GM12891 (cell line): ENCODE measurements at places on chromosomes 5 and 9.

DNA sequence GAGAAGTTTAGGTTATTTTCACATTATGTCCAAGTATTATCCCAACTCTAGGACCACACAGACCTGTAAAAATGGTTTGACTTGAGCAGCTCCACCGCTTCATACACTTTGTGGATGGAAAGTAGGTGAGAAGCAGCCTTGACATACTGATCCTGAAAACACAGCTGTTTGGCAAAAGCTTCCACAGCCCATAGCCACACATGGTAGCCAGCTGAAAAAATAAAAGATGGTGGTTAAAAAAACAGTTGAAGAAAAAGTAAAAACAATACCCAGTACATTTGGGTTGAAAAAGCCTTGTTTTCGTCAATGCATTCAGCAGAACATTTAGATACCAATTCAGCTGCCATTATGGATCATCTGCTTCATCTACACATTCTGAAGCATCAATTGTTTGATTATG lies 36.7 kb downstream of the GEMIN5 start:
- no peak for DNase-seq

GRCh38 chr5:96659170-96659569 lies 3.0 kb upstream of the CAST start:
- no peak for DNase-seq

DNA sequence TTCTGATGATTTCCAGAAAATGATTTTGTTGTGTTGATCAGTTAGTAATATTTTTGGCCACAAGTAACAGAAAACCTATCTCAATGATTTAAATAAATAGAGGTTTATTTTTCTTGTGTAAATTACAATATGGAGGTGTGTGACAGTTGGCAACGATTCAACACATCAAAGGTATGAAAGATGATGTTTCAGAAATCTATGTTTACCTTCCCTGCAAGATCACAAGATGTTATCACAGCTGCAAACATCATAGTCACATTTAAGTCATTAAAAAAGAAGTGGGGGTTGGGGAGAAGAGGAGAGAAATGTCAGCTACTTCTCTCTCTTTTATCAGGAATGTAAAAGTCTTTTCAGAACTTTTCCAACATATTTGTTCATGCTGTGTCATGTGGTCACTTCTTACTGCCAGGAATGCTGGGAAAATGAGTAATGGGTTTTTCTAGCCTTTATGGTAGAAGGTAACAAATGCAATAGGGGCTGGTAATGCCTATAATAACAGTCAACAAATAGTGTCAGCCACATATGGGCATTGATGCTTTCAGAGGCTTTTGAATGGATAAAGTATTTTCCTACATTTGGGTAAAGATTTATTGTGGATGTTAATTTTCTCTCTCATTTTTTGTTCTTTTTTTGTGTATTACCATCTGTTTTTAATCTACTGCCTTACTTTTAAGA lies 742.7 kb downstream of the TLE1 start:
- DNase-seq: no peak

DNA sequence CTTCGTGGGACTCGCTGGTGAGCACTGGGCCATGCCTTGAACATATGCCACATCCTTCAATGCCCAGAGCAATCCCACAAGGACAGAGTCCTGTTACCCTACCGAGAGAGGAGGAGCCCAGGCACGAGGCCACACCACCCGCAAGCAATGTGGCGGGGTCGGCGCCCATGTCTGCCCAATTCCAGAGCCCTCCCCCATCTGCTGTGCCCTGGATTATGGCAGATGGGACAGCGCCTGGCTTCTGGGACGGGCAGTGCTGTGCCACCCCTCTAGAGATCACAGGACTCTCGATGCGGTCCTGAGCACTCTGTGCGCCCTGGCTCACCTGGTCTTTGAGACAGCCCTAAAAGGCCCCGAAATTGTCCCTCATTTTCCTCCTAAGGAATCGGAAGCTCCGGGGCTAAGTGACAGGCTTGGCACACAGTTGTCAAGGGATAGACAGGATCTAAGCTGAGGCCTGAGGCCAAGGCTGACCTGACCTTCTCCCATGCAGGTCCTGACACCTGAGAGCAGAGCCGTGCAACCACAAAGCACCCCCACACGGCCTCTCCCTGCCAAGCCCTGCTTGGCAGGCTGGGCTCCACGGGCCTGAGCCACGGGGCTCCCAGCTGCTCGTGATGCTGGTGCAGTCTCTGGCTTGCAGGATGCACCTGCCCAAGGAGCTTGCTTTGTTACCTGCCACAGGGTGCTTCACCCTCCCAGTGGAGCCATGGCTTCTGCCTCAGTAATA lies 48.8 kb downstream of the PRRT1B start:
- no peak for DNase-seq

DNA sequence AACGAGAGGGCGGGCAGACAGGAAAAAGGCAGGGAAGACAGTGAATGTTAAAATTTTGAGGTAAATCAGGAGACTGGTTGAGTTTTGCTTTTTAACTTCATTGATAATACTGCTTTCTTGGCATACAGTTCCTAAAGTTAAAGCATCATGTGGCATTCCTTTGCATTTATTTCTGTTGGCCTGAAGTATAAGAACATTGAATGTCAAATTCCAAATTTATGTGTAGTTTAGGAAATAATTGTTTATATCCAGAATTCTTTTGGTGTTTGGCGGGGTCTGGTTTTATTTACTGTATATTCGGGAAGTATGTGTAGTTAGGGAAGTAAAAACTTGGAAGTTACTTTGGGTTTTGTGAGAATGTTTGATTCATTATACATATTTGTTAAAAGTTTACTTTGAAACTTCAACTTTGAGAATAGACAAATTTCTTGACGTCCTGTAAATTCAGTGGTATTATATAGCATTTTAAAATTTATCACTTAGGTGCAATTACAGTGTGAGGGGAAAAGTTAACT lies 83.2 kb downstream of the PTPDC1 start:
- no peak for DNase-seq

DNA sequence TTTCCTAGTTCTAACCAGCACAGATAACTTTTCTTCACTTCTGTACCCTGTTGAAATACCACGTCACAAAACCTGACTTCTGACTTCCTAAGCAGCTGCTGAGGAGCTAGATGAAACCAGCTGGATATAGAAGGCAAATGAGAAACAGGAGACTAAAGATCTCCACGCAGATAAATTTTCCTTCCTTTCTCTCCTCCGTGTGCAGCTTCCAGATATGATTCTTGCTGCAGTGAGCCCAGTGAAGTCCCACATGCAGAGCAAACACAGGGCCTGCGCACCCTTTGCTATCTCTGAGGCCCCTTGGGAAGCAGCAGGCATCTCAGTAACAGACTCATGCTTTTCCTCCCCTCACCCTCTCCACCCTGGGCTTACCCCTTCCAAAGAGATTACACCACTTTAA lies 1638.3 kb downstream of the MAT2B start:
- DNase-seq: no peak

DNA sequence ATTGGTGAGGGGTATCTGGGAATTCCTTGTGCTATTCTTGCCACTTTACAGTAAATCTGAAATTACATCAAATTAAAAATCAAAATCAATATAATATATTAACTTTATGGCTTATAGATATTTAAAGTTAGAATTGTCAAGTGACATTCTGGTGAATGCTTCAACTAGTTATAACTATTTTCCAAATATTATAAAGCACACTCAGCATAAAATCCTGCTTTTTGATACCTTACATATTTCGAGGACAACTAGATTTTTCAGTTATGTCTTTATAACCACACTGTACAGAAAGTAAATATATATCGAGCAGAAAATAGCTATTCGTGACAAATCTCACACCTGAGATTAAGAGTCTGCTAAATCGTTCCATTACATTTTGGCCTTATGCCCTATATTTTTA lies 210.2 kb downstream of the PDE4D start:
- no peak for DNase-seq

- DNase-seq: no peak
Observed at GRCh38 chr5:108720391-108720790, 27.3 kb upstream of the FER start.

DNA sequence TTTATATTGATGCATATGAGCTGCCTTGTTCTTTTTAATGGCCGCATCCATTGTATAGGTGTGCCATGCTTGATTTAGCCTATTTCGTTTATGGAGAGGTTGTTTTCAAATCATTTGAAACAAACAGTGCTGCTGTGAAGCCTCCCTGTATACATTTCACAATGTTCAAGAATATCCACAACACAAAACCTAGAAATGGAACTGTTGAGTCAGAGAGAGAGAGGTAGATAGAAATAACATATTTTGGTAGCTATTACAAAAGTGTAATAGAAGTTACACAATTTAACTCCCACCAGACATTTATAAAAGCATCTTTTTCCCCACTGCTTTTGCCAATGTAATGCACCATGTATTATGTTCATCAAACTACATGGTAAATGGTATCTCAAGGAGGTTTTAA lies 82.0 kb downstream of the FRMD3 start:
- no peak for DNase-seq

- DNase-seq: no peak
Observed at GRCh38 chr5:87390576-87391199, 22.0 kb downstream of the CCNH start.

DNA sequence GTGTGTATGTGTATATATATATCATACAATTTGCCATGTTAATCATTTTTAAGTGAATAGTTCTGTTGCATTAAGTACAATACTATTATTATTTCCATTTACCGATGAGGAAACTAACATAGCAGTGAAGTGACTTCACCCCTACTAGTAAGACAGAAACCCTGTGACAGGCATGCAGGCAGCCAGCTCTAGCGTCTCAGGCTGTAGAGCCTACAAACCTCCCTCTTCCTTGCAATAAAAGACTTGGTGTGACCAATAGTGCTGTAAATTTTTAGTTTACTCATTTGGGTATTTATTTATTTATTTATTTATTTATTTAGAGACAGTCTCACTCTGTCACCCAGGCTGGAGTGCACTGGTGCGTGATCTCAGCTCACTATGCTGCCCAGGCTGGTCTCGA lies 24.7 kb downstream of the FNBP1 start:
- no peak for DNase-seq
